ENCODE measurements at places on chromosomes 5 and 9.

DNA sequence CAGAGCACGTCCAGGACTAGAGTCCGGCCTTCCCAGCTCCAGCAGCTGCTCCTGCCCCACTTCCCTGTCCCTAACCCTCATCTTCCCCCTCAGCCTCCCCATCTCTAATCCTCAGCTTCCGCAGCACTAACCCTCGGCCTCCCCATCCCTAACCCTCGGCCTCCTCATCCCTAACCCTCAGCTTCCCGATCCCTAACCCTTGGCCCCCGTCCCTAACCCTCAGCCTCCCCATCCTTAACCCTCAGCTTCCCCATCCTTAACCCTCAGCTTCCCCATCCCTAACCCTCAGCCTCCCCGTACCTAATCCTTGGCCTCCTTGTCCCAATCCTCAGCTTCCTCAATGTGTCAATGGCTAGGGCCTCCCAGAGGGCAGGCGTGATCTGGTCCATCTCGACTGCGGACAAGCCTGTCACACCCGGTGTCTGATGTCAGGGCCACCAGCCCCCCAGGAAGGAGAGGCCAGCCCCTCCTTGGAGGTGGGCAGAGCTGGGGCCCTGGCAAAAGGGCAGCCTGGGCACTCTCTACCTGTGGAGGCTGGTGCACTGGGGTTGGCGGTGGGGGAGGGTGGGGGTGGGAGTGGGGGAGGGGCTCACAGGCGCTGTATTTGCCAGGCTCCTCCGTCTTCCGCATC lies 1.4 kb downstream of the OBP2B start:
- no peak for DNase-seq

DNA sequence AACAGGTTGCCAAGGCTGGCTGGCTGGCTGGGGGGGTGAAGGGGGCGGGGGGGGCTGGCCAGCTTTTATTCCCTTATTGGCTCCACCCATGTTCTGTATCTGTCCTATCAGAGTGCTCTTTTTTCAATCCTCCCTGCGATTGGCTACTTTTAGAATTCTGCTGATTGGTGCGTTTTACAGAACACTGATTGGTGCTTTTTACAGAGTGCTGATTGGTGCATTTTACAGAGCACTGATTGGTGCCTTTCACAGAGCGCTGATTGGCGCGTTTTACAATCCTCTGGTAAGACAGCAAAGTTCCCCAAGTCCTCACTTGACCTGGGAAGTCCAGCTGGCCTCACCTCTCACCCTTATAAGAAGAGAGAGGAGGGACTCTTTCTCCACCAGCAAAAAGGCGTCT lies 175.9 kb downstream of the ERCC6L2 start:
- no peak for DNase-seq

DNA sequence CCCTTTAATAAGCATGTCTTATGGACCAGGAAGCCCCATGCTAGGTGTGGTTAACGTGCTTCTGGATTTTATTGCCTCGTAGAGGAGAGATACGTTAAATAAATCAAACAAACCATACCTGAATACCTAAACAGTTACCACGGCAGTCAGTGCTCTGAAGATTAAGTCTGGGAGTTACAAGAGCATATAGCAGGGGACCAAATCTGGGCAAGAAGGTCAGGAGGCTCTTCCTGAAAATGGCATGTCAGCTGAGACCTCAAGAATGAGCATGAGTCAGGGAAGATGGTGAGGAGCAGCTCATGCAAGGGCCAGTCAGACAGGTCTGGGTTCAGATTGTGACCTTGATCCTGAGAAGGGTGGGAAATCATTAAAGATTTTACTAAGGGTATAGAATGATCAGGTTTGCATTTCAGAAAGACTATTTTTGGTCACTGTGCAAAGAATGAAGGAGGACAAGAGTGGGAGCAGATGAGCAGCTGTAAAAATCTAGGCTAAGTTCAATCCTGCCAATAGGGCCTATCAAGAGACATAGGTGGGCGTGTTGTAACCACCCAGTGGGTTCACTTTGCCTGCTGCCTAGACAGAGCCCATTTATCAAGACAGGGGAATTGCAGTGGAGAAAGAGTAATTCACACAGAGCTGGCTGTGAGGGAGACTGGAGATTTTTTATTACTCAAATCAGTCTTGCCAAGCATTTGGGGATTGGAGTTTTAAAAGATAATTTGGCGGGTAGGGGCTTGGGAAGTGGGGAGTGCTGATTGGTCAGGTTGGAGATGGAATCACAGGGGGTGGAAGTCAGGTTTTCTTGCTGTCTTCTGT lies 4.8 kb upstream of the ZNF366 start:
- DNase-seq, result no peak

- DNase-seq, result no peak
Measured at GRCh38 chr5:102411-103043, 10.6 kb downstream of the PLEKHG4B start.

DNA sequence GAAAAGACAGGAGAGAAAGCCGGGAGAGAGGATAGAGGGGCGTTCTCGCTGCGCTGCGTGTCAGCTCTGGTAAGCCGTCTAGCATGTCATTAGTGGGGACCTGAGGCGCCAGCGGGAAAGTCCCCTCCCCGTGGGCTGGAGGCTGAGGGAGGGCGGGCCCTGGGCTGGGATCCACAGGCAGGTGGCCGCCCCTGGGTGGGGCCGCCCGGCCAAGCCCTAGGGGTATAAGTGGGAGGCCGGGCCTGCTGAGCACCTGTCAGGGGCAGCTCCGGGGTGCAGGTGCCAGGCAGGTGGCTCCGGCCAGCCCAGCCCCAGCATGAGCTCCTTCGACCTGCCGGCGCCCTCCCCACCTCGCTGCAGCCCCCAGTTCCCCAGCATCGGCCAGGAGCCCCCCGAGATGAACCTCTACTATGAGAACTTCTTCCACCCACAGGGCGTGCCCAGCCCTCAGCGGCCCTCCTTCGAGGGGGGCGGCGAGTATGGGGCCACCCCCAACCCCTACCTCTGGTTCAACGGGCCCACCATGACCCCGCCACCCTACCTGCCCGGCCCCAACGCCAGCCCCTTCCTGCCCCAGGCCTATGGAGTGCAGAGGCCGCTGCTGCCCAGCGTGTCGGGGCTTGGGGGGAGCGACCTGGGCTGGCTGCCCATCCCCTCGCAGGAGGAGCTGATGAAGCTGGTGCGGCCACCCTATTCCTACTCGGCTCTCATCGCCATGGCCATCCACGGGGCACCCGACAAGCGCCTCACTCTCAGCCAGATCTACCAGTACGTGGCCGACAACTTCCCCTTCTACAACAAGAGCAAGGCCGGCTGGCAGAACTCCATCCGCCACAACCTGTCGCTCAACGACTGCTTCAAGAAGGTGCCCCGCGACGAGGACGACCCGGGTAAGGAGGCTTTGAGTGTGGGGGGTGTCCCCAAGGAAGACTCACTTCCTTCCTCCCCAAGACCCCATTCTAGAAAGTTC lies at the start of gene FOXI1:
FOXI1 (plus strand) TSS at position 256 of the 970 bp plus-strand sequence; CDS start at position 317, 61 bp downstream.
- DNase-seq, result no peak

DNA sequence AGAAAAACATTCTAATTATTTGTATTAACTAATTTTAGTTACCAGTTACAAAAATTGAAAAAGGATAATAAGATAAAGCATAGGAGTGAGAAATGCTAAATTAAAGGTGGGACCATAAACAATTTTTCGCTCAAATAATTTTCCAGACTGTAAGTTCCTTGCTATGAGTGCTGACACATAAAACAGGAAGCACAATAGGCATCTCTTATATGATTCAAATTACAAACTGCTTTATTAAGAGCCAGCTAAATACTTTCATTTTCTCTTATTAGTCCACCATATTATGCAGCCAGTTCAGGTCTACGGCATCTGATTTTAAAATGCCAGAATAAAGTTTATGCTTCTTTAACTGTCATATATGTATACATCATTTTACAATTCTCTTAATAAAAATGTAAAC lies 4.4 kb downstream of the RC3H2 start:
- no peak for DNase-seq

DNA sequence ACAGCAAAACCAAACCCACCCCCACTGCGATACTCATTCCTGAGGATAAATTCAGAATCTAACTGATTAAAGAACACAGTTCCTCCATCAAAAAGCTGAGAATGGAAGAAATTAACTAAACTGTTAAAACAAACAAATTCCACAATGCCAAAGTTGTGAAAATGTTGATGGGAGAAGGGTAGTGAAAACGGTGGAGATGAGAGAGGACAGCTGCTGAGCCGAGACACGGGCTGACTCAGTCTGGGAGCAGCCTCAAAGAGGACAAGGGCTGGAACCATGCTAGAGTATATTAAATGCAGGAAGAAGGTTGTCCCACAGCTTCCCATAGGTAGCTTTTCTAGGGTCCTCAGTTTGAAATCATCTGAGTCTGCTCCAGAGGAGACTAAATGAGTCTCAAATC lies 14.3 kb downstream of the ADAMTS12 start:
- no peak for DNase-seq

GRCh38 chr5:439181-439580 lies 3.8 kb upstream of the EXOC3 start:
- no peak for DNase-seq

DNA sequence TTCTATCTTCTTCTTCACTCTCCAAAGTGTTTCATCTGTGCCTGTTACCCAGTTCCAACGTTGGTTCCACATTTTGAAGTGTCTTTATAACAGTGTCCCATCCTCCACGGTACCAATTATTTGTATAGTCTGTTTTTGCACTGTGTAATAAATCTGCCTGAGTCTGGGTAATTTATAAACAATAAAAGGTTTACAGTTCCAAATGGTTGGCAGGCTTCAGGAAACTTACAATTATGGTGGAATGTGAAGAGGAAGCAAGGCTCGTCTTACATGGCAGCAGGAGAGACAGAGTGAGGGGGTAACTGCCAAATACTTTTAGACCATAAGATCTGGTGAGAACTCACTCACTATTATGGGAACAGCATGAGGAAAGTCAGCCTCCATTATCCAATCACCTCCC lies 465.4 kb upstream of the CDH9 start:
- DNase-seq, result no peak

DNA sequence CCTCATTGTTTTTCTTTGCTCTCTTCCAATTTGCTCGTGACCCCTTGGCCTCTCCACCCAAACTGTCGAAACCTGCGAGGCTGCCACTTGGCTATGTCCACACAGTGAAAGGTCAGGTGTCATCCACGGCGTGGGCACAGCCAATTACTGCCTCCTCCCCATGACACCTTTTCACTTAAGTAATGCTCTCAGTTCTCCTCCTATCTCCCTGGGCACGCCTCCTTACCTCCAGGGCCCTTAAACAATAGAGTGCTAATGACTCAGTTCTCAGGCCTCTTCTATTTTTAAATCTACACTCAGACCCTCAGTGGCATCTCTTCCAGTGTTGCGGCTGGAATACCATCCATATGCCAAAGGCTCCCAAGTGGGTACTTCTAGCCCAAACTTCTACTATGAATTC lies 256.8 kb downstream of the ROR2 start:
- DNase-seq, result no peak

DNA sequence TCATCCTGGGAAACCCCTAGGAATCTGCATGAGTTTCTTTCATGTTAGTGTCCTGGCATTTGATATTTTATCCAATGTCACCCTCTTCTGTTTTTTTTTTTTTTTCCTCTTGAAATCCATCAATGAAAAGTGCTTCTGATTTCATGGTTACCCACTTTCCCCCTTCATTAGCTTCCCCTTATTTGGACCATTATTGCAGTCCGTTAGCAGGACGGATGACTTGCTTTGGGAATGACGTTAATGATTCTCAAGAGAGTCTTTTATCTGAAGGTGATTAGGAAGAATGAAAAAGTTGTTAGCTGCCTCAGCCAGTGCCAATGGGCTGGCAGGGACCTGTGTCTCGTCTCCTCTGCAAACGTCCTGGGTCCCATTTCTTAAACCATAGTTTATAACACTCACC lies 134.7 kb downstream of the SEMA6A start:
- no peak for DNase-seq

GRCh38 chr5:112709416-112709815 lies 28.3 kb upstream of the APC start:
- DNase-seq, result no peak

- no peak for DNase-seq
Measured at GRCh38 chr5:158209219-158209908, 350.4 kb upstream of the CLINT1 start.

- DNase-seq, result no peak
Measured at GRCh38 chr5:131488463-131488862, 146.6 kb downstream of the RAPGEF6 start.

GRCh38 chr5:10192309-10192708 lies 57.4 kb downstream of the ATPSCKMT start:
- peak; percentile 23 for DNase-seq

- DNase-seq, result no peak
Measured at GRCh38 chr5:124738681-124739633, 7.5 kb downstream of the ZNF608 start.

DNA sequence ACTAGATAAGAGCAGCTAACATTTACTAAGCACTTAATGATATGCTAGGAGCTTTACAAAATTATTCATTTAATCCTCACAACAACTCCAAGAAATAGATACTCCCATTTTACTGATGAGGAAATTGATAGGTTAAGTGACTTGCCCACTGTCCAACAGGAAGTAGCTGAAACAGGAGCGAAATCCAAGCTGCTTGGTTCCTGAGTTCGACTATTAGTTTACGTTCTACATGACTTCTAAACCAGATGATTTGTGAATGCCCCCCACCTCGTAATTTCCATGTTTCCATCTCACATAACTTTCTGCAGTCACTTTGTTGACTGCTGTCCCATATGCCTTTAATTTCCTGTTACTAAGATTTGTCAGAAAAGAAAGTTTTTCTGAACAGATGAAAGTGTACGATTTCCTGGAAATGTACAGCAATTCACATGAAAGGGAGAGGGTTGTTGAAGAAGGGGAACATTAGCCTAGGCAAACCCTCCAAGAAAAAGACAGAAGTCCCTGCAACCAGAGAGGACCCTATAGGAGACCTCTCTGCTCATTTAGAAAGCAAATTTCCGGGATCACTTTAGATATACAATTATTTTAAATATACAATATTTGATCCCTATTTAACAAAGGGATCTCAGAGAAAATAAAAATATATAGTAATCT lies 279.1 kb upstream of the EFNA5 start:
- DNase-seq, result no peak

DNA sequence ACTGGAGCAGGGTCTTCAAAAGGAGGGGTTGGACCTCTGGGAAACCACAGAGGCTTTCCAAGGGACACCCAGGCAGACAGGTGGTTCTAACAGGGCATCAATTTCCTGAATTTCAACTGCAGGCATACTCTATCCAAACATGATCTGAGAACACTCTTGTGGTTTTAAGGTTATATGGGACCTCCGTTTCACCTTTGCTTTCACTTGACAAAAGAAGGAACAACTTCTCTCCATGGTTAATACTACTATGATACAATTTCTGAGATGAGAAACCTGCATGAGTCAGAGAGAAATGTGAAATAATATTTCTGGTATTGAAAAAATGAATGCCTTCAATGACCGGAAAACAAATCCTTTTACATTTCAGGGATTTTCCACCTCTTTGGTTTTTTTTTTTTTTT lies 28.0 kb upstream of the ERAP1 start:
- DNase-seq, result no peak
